Left renal pelvis (tissue), 4 donors: ENCODE measurements at places on chromosomes 16 and 17.

DNA sequence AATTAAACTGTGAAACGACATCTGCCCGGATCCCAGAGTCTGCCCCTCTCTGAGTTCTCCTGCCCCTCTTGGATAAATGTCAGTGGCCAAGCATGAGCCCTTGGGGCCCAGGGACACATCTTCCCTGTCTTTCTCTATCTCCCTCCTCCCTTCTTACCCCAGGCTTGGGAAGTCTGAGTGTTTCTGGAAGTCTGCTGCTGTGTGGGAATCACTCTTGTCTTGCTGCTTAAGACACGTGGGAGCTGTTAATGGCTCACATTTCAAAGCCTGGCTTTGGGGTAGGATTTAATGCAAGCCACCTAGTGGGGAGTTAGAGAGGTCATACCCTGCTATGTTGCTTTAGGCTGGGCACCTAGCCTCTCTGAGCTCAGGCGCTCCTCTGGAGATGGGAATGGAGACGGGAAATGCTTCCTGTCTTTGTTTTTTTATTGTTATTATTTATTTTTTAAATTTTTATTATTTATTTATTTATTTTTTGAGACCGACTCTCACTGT lies 218.5 kb upstream of the CIBAR2 start:
- DNase-seq, result no peak

DNA sequence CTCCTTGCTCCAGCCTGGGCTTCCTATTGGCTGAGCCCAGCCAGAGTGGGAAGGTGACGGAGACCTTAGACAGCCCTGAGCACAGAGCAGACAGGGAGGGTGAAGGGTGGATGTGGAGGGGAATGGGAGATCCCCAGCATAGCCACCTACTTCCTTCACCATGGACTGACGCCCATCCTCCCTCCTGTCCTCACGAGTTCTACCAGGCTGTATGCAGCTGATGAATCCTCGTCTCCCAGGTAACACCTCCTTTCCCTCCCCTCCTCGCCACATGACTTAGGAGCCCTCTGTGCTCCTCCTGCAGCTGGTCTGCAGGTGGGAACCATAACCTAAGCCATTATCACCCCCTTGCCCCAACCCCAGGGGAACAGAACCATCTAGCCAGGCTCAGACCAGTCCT lies 9.0 kb upstream of the CRHR1 start:
- DNase-seq, result no peak

DNA sequence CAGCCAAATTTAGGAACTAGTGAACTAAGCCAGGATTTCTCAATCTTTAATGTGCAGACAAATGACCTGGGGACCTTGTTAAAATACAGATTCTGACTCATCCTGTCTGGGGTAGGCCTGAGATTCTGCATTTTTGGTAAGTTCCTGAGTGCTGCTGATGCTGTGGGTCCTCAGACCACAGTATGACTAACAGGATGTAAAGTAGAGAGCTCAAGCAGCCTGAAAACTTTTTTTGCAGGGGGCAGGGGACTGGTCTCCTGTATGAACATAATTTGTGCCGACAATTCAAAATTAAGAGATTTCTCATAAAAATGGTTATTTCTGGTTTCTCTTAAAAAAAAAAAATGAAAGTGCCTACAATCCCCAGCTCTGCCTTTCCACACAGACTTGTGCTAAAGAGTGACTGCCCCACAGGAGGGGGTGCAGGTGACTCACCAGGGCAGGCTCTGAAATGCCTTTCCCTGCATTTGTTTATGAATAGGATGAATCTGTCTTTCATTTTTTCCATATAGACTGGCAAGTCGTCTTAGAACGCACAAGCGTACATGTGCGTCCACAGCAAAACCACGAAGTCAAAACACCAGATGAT lies 271.5 kb downstream of the PHKB start:
- DNase-seq, result no peak

GRCh38 chr16:11992008-11992584 lies 15.6 kb downstream of the SNX29 start:
- DNase-seq, result no peak

GRCh38 chr17:42065201-42065600 lies 14.8 kb upstream of the C17orf113 start:
- no peak for DNase-seq

DNA sequence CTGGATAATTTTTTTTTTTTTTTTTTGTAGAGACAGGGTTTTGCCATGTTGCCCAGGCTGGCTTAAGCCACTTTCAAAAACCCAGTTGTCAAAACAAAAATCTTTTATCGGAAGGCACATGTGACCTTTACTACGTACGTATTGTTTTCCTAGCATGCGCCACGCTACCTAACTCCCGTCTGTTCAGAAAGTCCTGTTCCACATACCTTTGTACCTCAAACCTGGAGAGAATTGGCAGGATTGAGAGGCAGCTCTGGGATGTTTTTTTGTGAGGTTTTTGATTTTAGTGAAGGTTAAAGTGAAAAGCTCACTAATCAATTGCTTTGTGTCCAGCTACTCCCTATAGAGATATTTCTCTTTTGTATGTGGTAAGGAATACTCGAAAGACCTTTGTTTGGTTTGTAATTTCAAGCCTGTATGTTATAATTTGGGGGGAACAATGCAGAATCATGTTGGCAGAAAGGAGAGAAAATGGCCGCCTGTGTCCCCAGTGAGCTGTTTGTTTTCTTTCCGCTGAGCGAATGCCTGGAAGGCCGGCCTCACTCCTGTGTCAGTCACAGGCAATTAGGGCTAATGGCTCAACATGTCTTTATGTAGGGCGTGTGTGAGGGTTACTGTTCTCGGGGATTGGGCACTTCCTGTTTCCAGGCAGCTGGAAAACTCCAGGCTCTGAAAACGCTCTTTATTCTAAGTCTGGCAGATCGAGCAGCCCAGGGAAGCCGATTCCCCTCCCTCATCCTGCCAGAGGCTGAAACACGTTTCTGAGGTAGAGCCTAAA lies 60.8 kb upstream of the CLEC18A start:
- peak; percentile 64 for DNase-seq

DNA sequence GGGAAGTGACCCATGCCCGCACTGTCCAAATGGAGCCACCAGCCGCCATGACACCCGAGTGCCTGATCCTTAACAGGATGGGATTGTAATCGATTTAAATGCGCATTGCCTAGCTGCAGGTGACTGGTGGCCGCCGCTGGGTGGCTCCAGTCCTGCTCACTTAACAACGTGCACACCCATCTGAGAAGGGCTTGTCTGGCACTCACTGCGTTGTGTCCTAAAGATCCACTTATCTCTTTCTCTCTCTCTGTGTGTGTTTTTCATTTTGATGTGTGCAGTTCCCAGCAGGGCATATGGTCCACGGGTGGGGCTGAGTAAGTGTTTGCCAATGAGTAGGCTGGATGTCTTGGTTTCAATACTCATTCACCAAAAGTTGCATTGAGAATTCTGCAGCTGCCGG lies 80.6 kb downstream of the IRF8 start:
- no peak for DNase-seq

- no peak for DNase-seq
Observed at GRCh38 chr16:54817432-54817831, 113.2 kb upstream of the IRX5 start.

- no peak for DNase-seq
Observed at GRCh38 chr17:65154770-65155589, 17.8 kb downstream of the RGS9 start.

DNA sequence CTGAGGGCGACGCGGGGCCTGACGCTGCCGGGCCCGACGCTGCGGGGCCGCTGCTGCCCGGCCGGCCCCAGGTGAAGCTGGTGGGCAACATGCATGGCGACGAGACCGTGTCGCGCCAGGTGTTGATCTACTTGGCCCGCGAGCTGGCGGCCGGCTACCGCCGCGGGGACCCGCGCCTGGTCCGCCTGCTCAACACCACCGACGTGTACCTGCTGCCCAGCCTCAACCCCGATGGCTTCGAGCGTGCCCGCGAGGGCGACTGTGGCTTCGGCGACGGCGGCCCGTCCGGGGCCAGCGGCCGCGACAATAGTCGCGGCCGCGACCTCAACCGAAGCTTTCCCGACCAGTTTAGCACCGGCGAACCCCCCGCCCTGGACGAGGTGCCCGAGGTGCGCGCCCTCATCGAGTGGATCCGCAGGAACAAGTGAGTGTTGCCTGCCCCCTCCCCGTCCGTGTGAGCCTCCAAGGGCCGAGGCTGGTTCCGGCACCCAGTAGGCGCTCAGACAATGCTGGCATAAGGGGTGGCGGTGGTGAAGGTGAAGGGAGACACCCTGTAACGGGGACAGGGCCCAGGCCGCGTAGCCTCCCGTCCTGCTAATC lies 676 bp downstream of the CPD start:
- DNase-seq, result no peak

DNA sequence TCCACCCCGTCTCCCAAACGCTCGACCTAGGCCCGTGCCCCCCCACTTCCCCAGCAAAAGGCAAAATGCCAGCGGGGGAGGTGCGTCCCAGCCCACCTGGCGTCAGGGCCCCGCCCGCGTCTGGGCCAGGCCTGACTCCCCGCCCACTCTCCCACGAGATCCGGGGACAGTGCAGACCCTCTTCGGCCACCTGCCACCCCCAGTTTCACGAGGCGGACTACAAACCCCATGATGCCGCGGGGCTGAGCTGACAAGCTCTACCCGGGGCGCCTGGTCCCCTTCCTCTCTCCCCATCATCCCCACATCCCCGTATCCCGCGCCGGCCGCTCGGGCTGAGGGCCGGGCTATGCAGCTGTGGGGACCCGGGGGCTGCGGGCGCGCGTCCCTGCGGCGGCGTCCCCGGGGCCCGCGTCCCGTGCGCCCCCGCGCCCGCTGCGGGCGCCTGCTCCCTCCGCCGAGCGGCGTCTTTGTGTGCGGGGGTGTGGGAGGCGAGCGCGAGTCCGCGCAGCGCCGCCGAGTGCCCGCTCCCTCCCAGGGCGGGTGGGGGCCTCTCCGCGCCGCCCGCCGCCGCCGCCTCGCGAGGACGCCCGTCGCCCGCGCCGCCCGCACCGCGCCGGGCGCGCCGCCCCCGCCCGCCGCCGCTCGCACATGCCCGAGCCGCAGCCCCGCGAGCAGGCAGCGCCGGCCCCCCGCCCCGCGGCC lies at the start of gene ANKRD13B:
ANKRD13B (plus strand) TSS at position 283 of the 702 bp plus-strand sequence. CDS start 490 bp downstream, outside the sequence.
- no peak for DNase-seq

DNA sequence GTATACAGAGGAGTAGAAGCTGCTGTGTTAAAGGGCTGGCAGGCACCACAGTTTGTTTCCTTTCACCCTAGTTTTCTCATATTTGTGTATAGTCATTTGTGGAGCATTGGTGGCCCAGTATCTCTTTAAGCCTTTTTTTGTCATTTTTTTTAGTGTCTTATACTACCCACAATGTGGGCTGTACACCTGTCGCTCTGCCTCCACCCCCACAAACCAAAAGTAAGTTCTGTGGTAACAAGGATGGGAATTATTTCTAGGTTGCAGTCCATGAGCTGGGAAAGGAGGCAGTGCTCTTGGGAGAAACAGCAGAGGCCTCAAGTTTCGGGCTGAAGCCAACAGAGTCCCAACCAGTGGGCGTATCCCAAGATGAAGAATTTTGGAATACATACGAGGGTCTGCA lies 6.2 kb downstream of the ZNF75A start:
- DNase-seq, result no peak

- DNase-seq, result peak; percentile 82
Observed at GRCh38 chr16:68538880-68539701, at the start of gene ZFP90. Gene ZFP90 (plus strand): TSS chr16:68539291. CDS start chr16:68539793, 502 bp downstream.

DNA sequence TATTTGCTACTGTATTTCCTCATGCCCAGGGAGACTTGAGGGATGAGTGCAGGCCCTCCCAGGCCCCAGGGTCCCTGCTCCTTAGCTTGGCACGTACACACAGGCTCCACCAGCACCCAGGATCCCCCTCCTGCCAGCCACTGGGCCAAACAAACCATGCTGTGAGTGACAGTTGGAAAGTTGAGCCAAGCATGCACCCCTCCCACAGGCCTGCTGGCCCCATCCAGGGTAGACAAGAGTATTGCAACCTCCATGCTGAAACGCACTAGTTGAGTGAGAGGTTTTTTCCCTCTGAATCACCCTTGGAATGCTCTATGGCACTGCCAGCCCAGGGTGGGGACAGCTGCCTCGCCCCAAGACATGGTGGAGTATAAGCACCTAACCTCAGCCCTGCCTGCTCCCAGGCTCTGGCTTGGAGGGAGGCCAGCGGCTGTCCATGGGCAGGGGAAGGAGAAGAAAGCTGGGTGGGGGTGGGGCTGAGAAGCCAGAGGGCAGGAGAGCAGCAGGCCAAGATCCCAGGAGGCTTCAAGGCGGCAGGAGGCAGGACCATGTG lies 49.6 kb downstream of the PITPNM3 start:
- no peak for DNase-seq
